Caco-2 (cell line): ENCODE measurements at places on chromosomes 1 and 21.
A peak's percentile ranks its signal among the peaks of the same experiment; 100 is the strongest.

DNA sequence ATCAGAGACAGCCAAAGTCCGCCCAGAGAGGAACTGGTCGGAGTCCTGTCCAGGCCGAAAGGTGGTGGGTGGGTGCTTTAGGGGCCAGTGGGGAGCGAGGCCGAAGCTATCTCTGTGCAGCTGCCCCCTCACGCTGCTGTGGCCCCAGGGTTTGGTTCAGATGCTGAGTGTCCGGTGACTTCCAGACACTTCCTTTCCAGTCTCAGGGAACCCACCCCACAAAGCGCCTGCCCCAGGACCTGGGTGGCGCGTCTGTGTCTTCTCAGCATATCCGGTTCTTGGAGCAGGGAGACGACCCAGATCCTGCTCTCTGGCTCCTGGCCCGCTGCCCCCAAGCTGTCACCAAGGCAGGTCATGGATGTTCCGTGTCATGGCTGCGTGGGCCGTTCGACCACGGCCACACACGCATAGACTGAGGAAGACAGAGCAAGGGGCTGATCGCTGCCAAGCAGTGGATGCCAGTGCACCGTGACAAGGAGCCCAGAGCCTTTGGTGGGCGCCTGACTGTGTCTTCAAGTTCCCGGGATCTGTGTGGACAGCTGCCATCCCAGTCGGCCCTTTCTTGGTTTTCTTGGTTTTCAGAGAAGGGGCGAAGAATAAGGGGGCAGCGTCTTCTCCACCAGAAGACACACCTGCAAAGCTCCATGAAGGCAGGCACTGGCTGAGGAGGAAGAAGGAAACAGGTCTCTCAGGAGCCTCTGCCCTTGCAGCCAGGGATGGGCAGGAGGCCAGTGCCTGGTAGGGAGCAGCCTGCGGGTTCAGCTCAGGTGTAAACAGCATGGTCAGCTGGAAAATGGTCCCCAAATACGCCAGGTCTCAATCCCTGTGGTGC lies 22.9 kb upstream of the COL18A1 start:
- DNase-seq: peak; percentile 22

- DNase-seq: no peak
Measured at GRCh38 chr1:180190091-180190490, 35.4 kb downstream of the QSOX1 start.

DNA sequence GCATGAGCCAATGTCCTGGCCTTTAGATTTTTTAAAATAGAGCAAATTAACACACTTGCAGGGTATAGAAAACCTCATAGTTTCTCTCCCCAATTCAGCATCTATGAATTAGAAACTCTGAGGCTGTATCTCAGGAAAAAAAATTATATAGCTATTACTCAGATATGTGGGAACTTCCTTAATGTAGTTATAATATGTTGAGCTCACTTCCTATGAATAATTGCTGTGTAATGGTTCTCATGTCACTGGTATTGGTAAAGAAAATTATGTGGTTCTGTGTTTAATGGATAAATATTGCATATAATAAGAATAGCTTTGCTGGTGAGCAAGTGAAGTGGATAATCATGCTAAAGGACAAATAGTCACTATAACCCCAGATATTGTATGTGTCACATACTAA lies 2019.8 kb downstream of the NCAM2 start:
- no peak for DNase-seq

DNA sequence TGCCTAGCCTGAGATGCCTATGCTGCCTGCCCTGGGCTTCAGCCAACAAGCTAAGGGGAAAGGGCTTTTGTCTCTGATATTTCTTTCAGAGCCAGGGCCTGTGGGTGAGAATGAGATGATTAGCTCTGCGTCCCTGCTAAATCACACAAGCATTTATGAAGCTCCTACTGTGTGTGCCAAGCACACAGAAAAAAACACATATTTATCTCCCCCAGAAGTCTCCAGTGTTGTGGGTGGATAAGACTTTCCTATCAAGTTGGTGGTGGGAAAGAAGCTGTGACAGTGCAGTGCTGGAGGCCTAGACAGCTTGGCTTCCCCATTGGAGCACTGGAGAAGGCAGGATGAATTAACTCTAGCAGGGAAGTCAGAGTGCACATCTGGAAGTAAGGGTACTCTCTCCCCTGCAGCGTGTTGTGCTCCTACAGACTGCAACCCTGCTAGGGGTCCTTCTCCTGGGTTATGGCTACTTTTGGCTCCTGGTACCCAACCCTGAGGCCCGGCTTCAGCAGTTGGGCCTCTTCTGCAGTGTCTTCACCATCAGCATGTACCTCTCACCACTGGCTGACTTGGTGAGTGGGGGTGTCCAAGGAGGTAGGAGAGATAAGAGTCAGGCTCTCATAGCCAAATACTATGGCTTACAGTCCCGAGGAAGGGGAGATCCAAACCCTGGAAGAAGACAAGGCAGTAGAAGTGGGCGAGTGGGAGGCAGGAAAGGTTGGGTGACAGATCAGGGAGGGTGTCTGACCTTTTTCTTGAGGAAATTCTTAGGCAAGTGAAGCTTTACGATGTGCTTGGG lies 1.7 kb downstream of the SLC50A1 start:
- no peak for DNase-seq

GRCh38 chr1:27117733-27118439 lies 37.0 kb downstream of the SLC9A1 start:
- DNase-seq: no peak

DNA sequence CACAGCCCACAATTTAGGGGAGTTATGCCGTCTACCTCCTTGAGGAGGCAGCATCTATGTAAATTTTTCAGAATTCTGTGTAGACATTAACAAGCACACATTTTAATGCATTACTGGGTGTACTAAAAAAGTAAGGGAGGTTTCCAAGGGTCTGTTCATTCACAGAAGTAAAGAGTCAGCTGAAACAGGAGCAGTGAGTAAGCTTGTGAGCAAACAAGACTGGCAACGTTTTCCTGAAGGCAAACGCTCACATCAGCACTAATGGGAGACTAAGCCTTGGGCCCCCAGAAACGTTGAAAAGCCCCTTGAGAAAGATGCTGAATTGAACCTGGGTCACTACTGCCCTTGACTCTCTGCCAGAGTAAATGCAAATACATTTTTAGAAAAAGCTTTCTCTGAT lies 25.7 kb downstream of the RPRD2 start:
- no peak for DNase-seq

GRCh38 chr1:236451796-236452373 lies 57.8 kb downstream of the EDARADD start:
- DNase-seq: peak; percentile 50

DNA sequence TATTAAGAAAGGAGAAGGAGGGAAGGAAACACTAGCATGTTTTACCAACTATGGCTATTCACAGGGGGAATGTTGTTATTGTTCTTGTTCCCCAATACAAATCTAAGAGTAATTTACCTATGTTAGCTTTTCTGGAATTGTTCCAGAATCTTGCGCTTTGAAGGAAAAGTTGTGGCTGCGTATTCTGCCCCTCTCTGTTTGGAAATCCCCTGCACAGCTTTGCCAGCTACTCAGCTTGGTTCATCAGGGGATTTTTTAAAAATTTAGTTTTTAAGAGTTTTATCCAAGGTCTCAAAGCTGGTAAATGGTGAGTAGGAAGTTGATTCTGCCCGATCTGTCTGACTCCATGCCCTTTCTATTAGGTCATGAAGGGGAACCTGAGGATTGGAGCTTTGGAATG lies 9.5 kb upstream of the IRF6 start:
- no peak for DNase-seq

DNA sequence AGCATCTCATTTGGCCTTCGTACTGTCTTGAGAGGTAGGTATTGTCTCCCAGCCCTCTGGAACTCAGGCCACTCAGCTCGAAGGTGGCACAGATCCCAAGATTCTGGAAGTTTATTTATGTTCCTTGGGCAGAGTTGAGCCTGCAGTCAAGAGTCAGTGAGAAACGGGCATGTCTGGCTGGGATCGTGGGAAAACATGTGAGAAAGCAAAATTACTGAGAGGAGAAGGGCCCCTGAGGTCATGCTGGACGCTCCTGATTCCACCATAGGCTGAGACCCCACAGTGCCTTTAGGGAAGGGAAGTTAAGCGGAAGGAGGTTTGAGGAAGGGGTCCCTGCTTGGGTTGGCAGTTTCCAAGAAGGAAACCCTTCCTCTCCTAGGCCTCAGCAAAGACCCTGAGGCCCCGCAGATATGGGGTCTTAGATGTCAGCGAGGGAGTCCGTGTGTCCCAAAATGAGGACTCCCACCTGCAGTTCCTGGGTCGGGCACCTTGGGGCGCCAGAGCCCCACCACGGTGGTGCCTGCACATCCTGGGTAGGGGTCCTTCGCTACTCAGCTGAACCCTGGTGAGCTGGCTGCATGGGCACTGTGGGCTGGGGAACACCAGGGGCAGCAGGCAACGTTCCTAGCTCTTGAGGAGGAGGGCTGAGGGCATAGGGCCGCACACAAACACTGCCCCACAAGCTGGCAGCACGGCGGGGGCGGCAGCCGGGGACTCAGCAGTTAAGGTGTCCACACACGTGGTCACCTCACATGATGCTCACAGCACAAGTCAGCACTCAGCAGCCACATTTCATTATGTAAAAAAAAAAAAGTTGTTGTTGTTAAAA lies 12.3 kb upstream of the SEMA4A start:
- peak; percentile 74 for DNase-seq

DNA sequence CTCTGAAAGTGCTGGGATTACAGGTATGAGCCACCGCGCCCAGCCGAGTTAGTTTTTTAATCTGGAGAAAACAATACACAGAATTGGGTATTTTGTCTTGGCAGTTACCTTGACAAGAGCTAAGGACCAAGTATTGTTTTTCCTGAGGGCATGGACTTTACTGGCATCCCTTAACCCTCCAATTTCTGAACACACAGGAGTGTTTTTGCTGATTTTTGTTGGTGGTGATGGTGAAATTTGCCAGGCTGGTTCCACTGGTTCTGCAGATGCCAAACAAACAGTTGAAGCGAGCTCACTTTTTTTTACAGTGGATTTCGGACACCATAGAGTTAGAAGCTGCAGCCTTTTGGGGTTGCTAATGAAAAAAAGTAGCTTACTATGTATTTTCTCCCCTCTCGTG lies 37.2 kb upstream of the SH3D21 start:
- no peak for DNase-seq

DNA sequence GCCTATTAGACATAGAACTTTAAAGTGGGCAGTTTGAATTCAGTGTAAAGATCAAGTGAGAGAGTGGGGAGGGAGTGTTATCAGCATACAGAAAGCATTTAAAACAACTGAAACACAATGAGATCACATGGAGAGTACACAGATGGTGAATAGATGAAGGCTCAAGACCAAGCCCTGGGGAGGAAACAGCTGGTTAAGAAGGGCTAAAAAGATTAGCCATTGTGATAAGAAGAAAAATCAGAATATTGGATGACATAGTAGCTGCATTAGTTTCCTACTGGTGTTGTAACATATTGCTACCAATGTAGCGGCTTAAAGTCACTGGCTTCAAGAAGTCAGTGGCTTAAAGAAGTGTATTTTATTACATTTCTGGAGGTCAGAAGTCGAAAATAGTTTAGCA lies 443.4 kb upstream of the RGS18 start:
- DNase-seq: no peak

- no peak for DNase-seq
Measured at GRCh38 chr1:29599826-29600225, 363.5 kb downstream of the PTPRU start.
